Mucosa of descending colon (tissue), 3 donors: ENCODE measurements at places on chromosomes 7 and 10.

GRCh38 chr10:89776665-89777064 is 75.3 kb downstream of the KIF20B start:
- DNase-seq, result no peak

- no peak for DNase-seq
These were observed 69.5 kb upstream of the NFKB2 start for GRCh38 chr10:102326031-102326430.

GRCh38 chr7:3332308-3332707 is 31.3 kb downstream of the SDK1 start:
- no peak for DNase-seq

DNA sequence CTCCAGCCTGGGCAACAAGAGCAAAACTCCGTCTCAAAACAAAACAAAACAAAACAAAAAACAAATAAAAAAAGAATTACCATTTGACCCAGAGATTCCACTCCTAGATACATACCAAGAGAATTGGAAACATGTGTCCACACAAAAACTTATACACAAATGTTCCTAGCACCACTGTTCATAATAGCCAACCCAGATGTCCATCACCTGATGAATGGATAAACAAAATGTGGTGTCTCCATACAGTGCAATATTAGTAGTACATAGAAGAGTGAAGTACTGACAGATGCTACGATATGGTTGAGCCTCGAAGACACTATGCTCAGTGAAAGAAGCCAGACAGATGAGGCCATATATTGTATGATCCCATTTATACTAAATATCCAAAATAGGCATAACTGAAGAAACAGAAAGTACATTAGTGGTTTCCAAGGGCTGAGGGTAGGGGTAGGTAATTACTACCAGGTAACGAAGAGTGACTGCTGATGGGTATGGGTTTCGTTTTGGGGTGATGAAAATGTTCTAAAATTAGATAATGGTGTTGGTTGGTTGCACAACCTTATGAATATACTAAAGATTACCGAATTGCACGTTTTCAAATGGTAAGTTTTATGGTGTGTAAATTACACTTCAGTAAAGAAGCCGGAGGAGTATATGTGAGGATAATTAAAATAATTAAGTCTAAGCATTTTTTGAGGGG is 20.0 kb downstream of the MYO1G start:
- no peak for DNase-seq

DNA sequence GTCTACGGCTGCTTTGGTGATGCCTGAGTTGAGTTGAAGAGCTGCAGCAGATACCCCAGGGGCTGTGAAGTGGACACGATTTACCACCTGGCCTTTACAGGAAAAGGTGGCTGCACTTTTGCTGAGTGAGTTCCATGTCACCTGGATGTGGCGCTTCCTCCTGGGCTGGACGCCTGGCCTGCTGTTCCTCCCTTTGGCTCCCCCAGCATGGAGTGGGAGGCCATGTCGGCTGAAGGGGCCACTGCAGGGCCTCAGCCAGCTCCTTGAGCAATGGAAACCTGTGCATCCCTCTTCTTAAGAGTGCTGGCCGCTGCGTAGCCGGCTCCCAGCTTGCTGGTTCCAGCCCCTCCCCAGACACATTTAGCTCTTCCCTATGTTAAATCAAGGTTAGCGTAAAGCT is 221.0 kb downstream of the GLRX3 start:
- DNase-seq, result no peak

DNA sequence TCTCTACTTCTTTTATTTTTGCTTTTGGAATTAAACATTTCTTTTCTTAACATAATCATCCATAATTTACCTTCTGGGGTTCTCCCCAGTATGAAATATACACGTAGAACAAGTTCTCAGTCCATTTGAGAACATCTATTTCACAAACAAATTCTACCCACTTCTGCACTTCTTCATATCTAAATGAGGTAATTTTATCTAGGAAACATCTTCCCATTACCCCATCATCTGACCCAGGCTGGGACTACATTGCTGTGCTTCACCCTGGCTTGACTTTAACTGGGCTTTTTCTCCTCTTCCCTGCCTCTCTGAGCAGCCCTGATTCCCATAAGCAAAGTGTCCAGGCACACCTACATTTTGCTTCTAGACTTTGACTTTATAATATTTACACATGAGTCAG is 43.3 kb upstream of the AMPH start:
- no peak for DNase-seq

GRCh38 chr10:22086730-22087401 is 83.3 kb upstream of the DNAJC1 start:
- peak; percentile 66 for DNase-seq

DNA sequence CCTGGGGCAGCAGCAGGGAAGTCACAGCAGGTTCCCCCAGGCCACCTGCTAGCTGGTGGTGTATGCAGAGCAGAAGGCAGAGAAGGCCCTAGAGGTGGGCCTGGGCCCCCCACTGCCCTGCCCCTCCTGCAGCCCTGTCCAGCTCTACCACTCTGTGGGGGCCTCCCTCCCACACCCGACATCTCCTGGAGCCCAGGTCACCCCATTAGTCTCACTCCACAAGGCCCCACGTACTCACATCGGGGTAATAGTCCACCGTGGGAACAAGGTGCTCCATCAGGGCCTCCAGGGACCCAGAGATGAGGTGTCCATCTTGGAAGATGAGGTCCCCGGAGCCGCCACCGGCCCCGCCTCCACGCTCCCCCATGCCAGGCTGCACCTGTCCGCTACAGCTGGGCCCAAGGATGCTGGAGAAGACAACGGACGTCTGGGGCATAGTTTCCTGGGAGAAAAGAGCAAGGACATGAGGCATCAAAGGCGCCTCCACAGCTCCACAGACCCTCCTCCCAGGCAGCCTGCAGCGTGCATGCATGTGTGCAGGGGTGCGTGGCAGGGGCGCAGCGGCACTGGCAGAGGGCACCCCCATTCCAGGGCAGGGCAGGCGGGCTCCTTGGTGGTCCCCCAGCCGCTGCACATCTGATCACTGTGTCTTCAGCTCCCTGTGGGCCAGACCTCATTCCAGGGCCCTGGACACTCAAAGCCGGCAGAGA is 61.0 kb downstream of the RASGEF1A start:
- peak; percentile 16 for DNase-seq

DNA sequence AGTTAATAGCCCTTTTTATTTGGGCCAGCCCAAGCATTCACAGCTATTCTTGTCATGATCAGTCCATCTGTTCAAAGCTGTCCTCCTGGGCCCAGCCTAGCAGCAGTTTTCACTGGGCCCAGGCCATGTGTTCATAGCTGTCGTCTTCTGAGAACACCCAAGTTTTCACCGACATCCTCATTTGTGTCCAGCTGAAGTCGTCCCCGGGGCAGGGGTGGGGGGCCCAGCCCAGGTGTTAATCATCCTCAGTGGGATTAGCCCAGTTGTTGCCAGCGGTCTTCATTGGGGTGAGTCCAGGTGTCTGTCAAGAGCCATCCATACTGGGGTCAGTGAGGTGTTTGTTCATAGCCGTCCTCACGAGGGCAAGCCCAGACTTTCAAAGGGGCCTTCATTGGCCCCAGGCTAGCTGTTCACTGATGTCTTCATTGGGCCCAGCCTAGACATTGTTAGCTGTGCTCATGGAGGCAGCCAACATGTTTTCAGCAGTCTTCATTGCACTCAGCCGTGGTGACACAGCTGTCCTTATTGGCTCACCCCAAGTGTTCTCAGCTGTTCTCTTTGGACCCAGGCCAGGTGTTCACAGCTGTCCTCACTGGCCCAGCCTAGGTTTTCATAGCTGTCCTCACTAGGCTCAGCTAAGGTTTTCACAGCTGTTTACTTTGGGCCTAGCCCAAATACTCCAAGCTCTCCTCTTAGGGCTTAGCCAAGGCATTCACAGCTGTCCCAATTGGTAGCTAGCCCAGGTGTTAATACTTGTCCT is 10.0 kb downstream of the FRG2B start:
- no peak for DNase-seq

DNA sequence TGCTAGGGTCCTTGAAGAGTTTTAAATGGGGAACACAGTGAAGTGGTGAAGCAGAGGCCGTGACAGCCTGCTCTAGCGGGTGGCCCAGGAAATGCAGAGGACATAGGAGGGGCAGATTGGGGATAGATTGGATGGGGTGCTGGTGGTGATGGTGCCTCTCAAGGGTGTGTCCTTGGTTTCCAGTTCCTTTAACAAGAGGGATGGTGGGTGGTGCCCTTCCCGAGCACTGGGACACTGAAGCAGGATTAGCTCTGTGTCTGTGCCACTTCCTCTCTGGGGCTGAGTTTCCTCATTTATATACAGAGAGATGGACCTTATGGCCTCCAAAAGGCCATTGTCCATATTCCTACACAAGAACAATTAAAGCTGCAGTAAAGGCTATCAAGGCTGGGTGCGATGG is 285.5 kb downstream of the TCF7L2 start:
- no peak for DNase-seq

DNA sequence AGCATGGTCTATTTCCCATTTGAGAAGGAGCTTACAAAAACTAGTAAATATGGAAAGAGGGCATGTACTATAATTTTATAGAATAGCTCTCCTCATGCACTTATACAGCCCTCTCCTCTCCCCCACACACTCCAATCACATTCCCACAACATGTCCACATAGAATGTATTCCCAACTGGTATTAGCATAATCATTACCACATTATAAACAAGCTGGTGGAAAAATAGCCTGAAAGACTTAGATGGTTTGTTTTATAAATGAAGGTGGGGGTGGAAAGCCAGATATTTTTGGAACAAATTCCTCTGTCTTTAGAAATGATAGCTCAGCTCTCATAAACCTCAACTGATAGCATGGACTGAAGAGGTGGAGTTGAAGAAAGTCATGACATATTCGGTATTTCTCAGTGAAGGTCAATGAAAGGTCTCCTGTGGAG is 410.1 kb downstream of the SUGCT start:
- no peak for DNase-seq

DNA sequence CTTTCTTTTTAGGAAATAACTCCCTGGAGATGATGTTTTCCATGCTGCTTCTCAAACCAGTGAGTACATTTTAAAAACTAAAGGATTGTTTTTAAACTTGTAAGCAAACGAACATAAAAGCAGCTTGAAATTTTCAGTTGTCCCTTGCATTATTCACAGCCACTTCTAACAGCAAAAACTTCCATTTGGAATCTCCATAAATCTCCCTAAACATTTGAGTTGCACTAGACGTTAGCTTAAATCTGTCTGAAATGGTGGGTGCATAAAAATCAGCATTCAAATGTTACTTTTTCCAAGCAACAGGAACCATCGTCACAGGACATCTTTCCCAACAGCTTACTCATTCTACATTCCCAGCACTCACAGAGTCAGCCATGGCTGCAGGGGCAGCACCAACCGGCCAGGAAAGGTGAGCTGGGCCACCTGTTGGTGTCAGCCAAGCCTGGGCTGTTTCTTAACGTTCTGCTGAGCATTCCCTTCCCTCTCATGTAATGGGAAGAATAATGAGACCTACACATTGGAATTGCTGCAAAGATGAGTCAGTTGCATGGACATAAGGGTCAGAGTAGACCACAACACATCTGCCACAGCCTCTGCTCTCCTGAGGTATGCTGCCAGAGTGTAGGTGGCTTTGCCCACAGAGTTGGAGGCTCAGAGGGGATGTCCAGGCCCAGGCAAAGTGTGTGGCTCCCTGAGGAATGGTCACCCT is 163.2 kb downstream of the TNS3 start:
- no peak for DNase-seq

GRCh38 chr7:120709252-120709971 is 148.5 kb downstream of the TSPAN12 start:
- no peak for DNase-seq

DNA sequence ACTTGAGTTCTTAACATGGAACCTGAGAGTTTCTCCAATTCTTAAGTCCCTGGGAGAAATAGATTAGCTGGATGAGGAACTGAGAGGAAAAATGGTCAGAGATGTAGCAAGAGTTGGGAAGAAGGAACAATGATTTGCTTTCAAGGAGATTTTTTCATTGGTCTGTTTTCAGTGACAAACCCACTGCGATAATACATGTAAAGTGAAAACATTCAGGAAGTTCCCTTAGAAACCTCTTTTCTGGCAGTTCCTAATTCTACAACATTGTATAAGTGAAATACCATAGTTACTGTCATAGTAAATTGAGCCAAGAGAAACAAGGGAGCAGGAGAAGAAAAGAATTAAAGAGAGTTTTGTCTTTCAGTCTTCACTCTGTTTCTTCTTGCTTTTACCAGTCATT is 12.1 kb upstream of the MAGI2 start:
- no peak for DNase-seq
